ENCODE measurements at places on chromosomes 1 and 21. TPM values are rescaled to one million over a fixed set of nuclear protein-coding genes. Genes with fewer than 3 reads are reported as not detected.

The KRTAP21-1 gene
- total RNA-seq = not detected

The LCE3E gene
- not detected for total RNA-seq

The AMY2A gene
- 0.36 TPM for total RNA-seq

The TMEM54 gene
- total RNA-seq = 1.8 TPM

The EPHB2 gene
- 83.8 TPM for total RNA-seq

The DNAJC6 gene
- 86.7 TPM for total RNA-seq

The FNDC10 gene
- 2.3 TPM for total RNA-seq

The GBP7 gene
- total RNA-seq = not detected

The MRPS6 gene
- 21.9 TPM for total RNA-seq

The IL20 gene
- not detected for total RNA-seq

The COL24A1 gene
- total RNA-seq = 15.2 TPM

The ETV3L gene
- total RNA-seq = not detected

All from cerebellum (tissue), 4 donors.